ENCODE measurements at places on chromosomes 16 and 17. TPM values are rescaled to one million over a fixed set of nuclear protein-coding genes. Genes with fewer than 3 reads are reported as not detected.

Gene ADORA2B
- 37.1 TPM for total RNA-seq

Gene C16orf82
- total RNA-seq, result not detected

Gene DRC7
- not detected for total RNA-seq

Gene BFAR
- 81.8 TPM for total RNA-seq

Gene DNAH17
- total RNA-seq, result 1.7 TPM

Gene KRTAP4-3
- total RNA-seq, result not detected

Gene BAIAP3
- 1.2 TPM for total RNA-seq

Gene WFIKKN2
- not detected for total RNA-seq

Gene TMEM92
- total RNA-seq, result 1.7 TPM

Gene FAM171A2
- total RNA-seq, result 3.4 TPM

Gene C16orf86
- not detected for total RNA-seq

Gene FGF11
- total RNA-seq, result 3.0 TPM

Gene TP53TG3
- total RNA-seq, result 3.4 TPM

Gene KIF2B
- not detected for total RNA-seq

Gene PABPN1L
- not detected for total RNA-seq

Gene ZCCHC14
- 3.0 TPM for total RNA-seq

Gene JPH3
- 7.4 TPM for total RNA-seq

Gene TBC1D3C
- 0.69 TPM for total RNA-seq

Gene C17orf113
- 0.30 TPM for total RNA-seq

Gene MRM1
- total RNA-seq, result 10.4 TPM

Gene ACBD4
- not detected for total RNA-seq

Gene PIK3R6
- total RNA-seq, result not detected

Gene HLF
- 0.80 TPM for total RNA-seq

Gene CLEC19A
- not detected for total RNA-seq

Gene CTRB2
- total RNA-seq, result not detected
